ENCODE measurements at places on chromosomes 2 and 18.

GRCh38 chr18:9901377-9901776 is 12.4 kb upstream of the VAPA start:
- DNase-seq = no peak

- DNase-seq = no peak
Observed at GRCh38 chr2:1729242-1729641, 15.1 kb downstream of the PXDN start.

DNA sequence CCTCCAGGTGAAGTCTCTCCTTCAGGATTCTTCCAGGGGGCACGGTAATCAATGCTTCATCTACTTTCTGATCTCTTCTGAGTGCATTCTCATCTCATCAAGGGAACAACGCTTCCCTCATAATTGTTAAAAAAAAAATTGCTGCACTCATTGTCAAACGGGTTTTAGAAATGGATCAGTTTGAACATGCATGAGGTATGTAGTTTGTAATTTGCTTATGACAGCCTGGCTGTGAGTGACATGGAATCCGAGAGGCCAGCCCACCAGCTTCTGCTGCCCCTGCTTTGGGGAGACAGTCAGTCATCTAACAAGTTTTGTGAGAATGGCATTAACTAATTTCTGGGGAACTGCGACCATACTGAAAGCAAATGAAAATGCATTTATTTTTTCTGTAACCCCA is 791.9 kb upstream of the SOX11 start:
- DNase-seq = no peak

GRCh38 chr2:98835831-98836385 is 100.1 kb downstream of the CRACDL start:
- DNase-seq = no peak

DNA sequence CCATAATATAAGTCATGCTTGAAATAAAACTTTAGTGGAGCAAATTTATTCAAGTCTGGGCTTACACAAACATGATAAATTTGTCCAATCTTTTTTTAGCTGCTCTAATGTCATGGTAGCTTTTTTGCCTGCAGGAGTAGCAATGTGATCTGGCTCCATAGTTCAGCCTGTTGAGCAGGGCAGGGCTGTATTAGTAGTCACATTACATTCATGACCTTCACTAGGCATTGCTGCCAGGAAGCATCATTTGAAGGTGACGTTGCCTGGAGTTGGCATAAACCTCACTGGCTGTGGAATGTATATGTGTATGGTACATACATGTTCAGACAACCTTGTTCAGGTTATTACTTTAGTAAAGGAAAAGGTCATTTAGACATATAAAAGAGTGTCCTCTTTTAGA is 76.6 kb downstream of the CCDC85A start:
- DNase-seq = no peak

DNA sequence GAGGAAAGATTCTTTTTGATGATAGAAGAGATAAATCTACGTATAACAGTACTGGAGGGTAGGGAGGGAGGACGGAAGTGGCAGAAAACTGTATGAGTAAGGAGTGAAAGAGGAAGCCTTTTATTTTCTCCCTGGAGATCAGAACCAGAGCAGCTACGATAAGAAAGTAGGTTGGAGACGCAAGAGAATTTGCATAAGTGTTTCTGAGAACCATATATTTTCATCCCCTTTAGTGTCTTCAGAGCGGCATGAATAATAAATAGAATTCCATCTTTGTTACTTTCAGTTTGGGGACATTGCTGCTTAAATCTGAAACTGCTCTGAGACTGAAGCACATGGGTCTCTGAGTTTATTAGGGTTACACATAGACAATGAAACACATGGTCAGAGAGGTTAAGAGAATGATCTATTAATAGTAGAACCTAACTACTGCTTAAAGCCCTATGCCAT is 230.2 kb upstream of the TNP1 start:
- DNase-seq = no peak

DNA sequence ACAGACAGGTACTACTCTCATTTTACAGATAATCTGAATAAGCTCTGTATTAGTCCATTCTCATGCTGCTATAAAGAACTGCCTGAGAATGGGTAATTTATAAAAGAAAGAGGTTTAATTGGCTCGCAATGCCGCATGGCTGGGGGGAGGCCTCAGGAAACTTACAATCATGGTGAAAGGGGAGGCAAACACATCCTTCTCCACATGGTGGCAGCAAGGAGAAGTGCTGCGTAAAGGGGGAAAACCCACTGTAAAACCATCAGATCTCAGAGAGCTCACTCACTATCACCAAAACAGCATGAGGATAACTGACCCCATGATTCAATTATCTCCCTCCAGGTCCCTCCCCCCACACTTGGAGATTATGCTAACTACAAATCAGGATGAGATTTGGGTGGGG is 254.4 kb downstream of the KCNE4 start:
- DNase-seq = no peak

DNA sequence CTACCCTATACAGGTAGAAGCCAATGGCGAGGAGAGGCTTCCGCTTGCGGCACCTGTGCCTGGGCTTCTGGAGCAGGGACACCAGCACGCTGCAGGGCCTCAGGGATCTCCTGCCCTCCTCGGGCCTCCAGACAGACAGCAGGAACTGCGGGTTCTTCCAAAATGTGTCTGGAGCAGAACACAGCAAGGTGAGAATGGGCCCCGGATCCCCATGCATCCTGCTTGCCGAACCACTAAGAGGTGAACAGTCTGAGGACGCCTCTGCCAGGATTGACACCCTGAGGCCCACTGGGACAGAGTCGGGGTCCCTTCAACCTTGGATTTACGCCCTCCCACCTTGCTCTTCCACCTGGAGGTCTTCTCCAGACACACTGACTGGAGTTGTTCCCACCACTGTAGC is 25.4 kb downstream of the CAPN14 start:
- no peak for DNase-seq

DNA sequence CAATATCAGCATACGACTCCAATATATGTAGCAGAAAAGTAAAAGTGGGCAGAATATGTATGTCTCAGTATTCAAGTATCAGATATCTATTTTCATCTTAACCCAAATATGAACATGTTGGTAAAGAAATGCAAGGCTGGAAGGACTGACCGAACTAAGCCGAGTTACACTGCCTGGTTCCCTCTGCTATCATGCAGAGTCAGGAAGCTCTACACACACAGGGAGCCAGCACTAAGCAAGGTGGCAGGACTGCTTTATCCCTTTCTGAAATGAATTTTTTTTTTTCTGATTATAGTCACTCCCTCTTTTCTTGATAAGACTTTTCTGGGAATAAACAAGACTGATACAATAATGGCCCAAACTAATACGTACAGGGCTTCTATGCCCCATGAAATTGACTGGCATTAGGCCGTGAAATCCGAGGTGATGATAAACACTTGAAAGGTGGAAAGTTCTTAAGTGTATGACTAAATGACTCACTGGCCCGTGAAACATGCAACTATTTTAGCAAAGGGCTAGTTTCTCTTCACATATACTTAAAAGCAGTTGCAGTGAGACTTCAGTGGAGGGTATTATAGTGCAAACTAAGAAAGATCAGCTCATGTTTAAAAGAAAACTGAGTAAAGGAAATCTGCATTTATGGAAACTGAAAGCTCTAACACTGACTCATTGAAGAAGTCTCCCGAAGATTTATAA is 14.9 kb downstream of the DPP4 start:
- no peak for DNase-seq

GRCh38 chr2:19676770-19677169 is 225.0 kb downstream of the TTC32 start:
- DNase-seq = no peak

GRCh38 chr2:105712166-105712915 is 32.4 kb upstream of the NCK2 start:
- no peak for DNase-seq

DNA sequence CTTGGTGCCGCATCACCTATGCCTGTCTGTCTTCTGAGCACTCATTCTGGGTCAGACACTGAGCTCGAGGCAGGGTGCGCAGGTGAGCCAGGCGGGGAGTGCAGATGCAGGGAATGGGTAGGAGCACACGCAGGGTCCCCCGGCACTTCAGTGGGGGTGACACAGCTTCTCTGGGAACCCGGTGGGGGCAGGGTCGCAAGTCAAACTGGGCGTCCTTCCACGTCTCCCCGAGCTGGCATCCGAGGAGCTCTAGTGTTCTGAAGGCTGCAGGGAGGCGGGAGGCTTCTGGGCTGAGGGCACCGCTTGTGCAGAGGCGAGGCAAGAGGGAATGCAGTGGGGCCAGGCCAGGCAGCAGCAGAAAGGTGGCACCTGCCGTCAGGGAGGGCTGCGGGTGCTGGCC is 86.0 kb downstream of the DGKD start:
- no peak for DNase-seq

DNA sequence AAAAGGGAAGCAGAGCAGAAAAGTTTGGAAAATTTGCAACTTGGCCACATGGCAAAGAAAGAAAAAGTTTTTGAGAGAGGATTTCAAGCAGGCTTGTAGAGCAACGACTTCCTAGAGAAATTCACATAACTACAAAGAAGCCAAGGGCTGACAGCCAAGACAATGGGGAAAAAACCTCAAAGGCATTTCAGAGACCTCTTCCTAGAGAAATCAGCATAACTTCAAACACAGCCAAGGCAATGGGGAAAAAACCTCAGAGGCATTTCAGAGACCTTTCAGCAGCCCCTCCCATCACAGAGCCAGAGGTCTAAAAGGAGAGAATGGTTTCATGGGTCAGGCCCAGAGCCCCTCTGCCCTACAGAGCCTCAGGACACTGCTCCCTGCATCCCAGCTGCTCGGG is 7.2 kb downstream of the ADI1 start:
- DNase-seq = no peak

DNA sequence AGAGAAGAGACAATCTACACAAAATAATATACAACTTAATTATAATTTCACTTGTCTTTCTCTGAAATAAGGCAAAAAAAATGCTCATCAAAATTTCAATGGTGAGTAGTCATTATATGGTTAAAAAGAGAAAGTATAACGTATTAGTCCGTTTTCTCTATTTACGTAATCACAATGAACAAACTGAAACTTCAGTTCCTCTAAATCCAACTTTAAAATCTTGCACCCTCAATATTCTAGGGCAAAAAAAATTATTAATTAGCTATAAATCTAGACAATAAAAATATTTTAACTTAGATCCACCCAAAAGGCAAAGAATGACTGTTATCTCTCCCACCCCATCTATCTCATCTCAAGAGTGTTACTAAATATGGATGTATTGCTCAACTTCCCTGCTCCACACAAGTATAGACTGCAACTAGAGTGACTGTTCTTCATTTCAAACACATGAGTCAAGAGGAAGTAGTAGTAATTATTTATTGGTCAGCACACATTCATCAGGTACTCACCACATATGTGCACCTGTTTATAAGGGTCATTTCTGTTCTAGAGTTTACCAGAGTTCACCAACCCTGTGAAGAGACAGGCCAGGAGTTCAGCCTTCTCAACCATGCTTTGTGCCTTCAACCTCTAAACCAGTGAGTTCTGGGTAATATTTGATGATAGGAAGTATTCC is 36.4 kb downstream of the STK39 start:
- no peak for DNase-seq

GRCh38 chr2:224400886-224401632 is 848 bp downstream of the FAM124B start:
- DNase-seq = no peak

- no peak for DNase-seq
Observed at GRCh38 chr2:64866797-64867196, 122.4 kb upstream of the SLC1A4 start.

- DNase-seq = no peak
Observed at GRCh38 chr2:232925153-232925820, 55.2 kb downstream of the SNORC start.

DNA sequence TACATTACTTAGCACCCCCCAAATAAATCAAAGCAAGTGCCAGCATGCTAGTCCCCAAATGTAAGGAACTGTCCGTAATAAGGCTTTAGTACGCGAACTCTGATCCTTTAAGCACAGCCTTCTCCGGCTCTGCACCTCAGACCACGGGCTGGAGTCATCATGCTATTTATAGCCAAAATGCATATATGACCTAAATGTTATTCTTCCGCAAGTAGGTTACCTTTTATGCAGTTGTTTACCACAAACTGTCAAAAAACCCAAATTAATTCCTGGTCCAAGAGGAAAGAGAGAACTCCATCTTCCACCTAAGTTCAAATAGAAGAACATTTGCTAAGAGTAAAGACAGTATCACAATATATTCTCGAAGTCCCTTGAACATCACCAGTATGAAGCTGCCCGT is 42.7 kb downstream of the ZNF516 start:
- no peak for DNase-seq

GRCh38 chr18:40031435-40031834 is 1923.6 kb upstream of the PIK3C3 start:
- DNase-seq = no peak

GRCh38 chr2:65112633-65113032 is 17.3 kb downstream of the RAB1A start:
- no peak for DNase-seq

DNA sequence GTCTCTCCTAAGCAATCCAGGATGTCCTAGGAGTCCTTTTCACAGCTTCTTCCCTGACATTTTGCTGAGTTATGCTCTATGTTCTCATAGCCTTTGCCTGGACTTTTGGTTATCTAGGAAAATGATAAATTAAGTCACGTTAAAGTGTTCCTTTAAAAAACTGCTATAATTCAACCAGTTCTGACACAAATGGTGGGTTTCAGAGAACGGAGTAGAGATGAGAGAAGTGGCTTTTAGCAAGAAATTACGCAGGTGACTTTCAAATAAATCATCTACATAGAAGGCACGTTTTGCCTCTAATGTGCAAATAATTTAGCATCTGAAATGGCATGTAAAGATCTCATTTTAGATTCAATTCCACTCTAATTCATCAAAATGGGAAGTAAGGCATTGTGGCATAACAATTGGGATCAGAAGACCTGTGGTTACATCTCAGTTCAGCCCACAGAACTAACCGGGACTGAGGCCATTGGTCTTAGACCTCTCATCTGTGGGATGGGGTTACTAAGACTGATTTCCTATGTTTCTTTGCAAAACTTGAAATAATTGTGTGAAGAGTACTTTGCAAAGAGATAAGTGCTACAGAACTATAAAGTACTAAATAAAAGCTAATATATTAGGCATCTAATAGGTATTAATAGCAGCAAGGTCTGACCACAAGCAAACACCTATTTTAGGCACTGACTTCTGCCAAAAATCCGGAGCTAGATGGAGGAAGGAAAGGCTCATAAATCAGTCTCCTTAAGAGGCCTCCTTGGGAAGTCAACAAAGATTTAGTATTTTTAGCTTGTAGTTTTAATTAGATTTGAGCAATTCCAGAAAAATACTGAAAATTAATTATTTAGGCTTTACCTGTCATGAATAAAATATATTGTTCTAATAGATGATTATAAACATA is 211.4 kb downstream of the PIEZO2 start:
- DNase-seq = no peak

- no peak for DNase-seq
Observed at GRCh38 chr2:66448136-66448991, 13.4 kb downstream of the MEIS1 start.

- DNase-seq = no peak
Observed at GRCh38 chr18:28004606-28005005, 172.3 kb downstream of the CDH2 start.

GRCh38 chr18:269480-270095 is 1.7 kb upstream of the THOC1 start:
- DNase-seq = no peak

DNA sequence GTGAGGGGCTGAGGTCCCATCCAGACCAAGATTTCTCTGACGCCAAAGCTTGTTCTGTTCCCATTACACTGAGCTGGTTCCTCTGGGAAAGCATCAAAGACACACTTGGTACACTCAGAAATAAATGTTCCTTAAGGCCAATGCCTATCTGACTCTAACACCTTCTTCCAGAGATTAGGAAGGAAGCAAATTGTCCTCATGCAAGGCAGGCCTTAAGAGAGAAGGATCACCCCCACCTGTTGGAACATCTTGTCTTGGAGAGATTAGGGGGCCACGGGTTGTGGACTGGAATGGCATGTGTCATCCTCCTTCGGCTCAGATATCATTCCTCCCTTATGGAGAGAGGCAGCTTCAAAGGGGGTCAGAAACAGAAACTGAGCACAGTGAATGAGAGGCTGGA is 100.2 kb downstream of the ANKRD44 start:
- no peak for DNase-seq
